ENCODE measurements at places on chromosomes 1 and 21. TPM values are rescaled to one million over a fixed set of nuclear protein-coding genes. Genes with fewer than 3 reads are reported as not detected.

Gene TXNIP
- total RNA-seq = 73.0 TPM

Gene OR2T2
- not detected for total RNA-seq

Gene BATF3
- total RNA-seq = not detected

Gene ZNF648
- not detected for total RNA-seq

Gene AKR7A3
- total RNA-seq = 0.36 TPM

Gene RIPK4
- total RNA-seq = 0.45 TPM

Gene EXTL1
- 0.18 TPM for total RNA-seq

Gene CNTN2
- not detected for total RNA-seq

Gene S100A6
- 681 TPM for total RNA-seq

Gene F13B
- total RNA-seq = not detected

Gene TFF2
- total RNA-seq = not detected

Gene MAP10
- total RNA-seq = 1.5 TPM

Gene GUCA2B
- not detected for total RNA-seq

Gene OR6N1
- 0.16 TPM for total RNA-seq

Gene RAB25
- not detected for total RNA-seq

Gene GPR37L1
- not detected for total RNA-seq

Gene DAB1
- 0.45 TPM for total RNA-seq

Gene C4BPA
- total RNA-seq = not detected

Gene CLDN8
- not detected for total RNA-seq

Gene IFI44L
- 17.7 TPM for total RNA-seq

Gene GALE
- 16.7 TPM for total RNA-seq

Gene DENND1B
- 19.5 TPM for total RNA-seq

Gene SPRR2D
- total RNA-seq = not detected

Gene MMEL1
- not detected for total RNA-seq

Gene EVI5
- 55.3 TPM for total RNA-seq
